ENCODE measurements at places on chromosomes 2 and 18. TPM values are rescaled to one million over a fixed set of nuclear protein-coding genes. Genes with fewer than 3 reads are reported as not detected.

MYO7B gene
- 0.67 TPM for total RNA-seq

- no peak for DNase-seq
Observed at GRCh38 chr18:43681661-43682060, 404.4 kb upstream of the SYT4 start.

- DNase-seq: no peak
Observed at GRCh38 chr2:191488135-191488534, 189.8 kb upstream of the NABP1 start.

DNA sequence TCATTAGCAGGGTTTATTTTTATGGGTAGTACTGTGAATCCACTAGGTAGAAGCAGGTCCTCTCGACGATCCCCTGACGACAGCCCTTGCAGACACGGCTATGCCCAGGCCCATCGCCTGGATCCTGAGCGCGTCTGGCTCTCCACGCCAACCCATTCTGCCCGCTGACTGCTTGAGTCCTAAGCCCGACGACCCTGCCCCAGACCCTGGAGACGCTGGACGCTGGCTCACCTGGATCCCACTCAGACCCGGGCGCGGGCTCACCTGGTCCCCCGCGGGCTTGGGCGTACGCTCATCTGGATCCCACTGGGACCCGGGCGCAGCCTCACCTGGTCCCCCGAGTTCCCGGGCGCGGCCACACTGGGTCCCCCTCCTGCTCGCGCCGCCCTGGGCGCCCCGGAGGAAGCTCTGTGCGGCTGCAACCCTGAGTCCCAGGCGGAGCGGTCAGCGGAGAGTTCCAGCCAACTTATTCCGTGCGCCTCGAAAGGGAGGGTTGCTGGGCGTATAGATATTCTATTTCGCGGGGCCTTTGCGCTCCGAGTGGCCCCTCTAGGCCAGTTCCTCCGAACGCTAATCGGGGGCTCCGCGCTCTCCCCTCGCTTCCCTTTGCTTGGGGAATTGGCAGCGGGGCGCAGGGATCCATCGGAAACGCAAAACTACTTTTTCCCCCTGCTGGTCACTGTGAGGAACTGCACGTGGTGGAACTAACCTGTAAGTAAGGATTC is 22.4 kb upstream of the RMP24 start:
- DNase-seq: no peak

GRCh38 chr2:241720099-241720498 is 14.3 kb upstream of the D2HGDH start:
- DNase-seq: no peak

RAPGEF4 gene
- 4.5 TPM for total RNA-seq

GRCh38 chr18:76686737-76687231 is 135.6 kb upstream of the ZNF236 start:
- DNase-seq: peak; percentile 89

GRCh38 chr2:151549191-151549590 is 139.5 kb downstream of the RIF1 start:
- DNase-seq: no peak

GRCh38 chr18:47492691-47493090 is 241.2 kb upstream of the SKOR2 start:
- DNase-seq: no peak

DNA sequence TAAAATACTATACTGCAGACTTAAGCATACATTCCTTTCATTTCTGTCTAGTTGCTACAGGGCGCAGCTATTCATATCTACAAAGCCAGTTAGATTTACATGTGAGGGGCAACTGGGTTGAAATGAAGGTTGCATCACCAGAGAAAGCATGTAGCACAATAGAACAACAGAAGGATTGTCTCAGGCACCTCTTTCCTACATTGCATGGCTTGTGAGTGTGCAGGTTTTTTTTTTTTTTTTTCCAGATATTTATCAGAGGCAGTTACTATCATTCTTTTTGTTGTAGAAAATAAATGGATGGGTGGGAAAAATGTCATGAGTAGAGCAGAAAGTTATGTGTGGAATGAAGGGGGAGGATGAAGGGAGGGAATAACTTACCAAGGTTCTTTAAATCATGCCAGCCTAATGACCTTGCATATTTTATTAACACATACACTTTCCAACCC is 86.8 kb downstream of the ERBB4 start:
- no peak for DNase-seq

DNA sequence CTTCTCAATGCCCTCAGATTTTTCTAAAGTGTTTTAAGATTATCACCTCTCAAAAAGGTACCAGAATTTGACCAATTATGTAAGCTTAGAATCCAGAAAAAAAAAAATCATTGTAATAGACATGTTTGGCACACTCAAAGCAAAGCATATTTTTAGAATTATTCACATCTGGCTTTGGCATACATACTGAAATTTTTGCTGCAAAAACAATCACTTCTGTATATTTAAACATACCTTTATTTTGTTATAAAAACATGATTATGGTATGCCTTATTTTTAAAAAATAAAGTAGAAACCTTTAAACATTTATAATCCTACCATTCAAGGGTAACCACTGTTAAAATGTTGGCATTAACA is 143.3 kb downstream of the ESCO1 start:
- DNase-seq: no peak

DNA sequence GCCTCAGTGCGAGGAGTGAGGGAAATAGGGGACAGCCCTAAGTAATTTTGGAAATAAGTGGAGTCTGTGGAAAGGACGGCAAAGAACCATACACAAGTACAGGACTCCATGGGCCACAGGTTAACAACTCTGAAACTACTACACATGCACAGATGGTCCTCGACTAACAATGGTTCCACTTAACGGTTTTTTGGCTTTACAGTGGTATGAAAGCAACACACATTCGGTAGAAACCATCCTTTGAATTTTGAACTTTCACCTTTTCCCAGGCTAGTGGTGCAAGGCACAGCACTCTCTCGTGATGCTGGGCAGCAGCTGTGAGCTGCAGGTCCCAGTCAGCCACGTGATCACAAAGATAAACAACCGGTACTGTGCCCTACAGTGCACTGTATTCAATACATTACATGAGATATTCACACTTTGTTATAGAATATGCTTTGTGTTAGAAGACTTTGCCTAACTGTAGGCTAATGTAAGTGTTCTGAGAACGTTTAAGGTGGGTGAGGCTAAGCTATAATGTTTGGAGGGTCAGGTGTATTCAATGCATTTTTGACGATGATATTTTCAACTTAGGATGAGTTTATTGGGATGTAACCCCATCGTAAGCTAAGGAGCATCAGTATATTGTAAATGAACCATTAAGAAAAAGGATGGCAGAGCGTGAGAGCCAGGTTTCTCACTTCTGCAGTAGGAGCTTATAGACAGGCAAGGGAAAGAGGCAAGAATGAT is 44.6 kb downstream of the TBC1D8 start:
- DNase-seq: no peak

CXCR1 gene
- 1.1 TPM for total RNA-seq

DNA sequence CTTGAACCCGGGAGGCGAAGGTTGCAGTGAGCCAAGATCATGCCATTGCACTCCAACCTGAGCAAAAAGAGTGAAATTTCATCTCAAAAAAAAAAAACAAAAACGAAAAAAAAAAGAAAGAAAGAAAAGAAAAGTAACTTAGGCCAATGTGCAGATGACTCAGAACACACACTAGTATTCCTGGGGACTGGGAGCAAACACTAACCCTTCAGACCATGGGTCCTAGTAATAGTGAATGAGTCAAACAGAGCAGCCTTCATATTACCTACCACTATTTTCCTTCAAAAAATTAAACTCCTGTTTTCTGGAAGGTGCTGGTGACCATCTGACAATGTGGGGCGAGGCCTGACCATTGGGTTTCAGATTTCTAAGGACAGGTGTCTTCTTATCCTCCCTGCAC is 253.4 kb downstream of the PIEZO2 start:
- no peak for DNase-seq

GRCh38 chr2:31386648-31387047 is 27.9 kb downstream of the XDH start:
- DNase-seq: no peak

- no peak for DNase-seq
Observed at GRCh38 chr2:176997074-176997791, 215.4 kb upstream of the HNRNPA3 start.

- DNase-seq: no peak
Observed at GRCh38 chr2:186827862-186828492, 21.0 kb downstream of the ZSWIM2 start.

SERPINB11 gene
- total RNA-seq: not detected

ARHGAP25 gene
- total RNA-seq: 8.1 TPM

RIT2 gene
- not detected for total RNA-seq

DNA sequence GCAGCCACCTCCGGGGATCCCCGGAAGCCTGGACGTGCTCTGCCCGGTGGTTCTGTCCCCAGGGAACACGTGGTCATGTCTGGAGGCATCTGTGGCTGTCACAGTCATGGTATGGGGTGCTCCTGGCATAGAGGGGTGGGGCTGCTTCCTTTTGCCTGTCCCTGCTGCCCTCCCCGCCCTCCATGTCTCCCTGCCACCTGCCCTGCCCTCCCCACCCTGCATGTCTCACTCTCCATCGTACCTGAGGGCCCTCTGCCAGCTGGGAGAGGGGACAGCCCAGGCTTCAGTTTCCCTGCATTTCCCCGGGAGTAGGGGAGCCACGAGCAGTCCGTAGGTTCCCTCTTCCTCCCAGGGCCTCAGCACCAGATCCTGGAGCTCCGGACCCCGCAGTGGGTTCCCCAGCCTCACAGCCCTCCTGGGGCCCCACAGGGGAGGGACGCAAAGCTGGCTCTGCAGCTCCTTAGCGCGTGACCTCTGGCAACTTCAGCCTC is 90.0 kb upstream of the CTDP1 start:
- DNase-seq: peak; percentile 80

DNA sequence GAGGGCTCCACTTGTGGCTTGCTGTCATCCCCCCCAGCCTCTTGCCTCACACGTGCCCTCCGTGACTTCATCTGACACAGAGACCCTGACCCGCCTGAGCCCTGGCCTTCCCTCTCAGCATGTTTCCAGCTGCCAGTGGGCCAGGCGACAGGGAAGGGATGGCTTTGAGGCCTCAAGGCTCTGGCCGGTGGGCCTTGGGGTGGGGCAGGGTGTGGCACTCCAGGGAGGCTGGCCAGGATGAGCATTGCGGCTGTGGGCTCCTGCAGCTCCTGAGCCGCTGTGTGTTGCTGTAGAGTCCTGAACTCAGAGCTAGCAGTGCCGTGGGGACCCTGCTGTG is 85.0 kb downstream of the TFCP2L1 start:
- DNase-seq: peak; percentile 75

DNA sequence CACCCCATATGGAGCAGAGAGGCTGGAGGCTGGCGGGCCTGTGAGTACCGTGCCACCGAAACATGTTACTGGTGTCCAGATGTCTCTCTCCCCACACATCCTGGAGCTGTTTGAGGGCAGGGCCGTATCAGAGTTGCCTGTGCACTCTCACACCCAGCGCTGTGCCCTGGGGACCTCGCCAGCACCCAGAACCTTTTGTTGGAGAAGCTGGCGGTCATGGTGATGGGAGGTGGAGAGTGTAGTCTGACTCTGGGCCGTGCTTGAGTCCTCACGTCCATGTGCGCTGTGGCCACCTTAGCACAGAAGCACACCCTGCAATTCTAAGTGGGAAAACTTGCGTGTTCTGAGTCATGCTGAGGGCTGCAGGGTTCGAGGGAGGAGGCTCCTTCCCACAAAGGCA is 259.2 kb downstream of the NDUFA10 start:
- peak; percentile 45 for DNase-seq

GRCh38 chr2:170121689-170122088 is 56.3 kb upstream of the MYO3B start:
- no peak for DNase-seq

TMEM169 gene
- total RNA-seq: 0.38 TPM

DNA sequence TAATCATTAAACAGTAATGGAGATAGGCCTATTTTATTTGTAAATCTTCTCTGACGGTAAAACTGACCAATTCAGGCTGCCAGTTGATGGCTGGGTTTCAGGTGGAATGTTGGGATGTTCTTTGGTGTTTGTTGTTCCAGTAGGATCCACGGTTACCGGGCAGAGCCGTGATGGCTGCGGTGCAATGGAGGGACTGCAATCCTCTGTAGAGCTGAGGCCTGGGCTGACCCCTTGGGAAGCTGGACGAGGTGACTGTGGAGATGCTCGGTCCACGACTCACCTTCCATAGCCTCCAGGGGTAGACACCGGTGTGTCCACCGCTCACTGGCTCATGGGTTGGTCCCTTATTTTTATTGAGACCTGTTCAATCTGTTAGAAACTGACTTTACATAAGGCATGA is 42.5 kb downstream of the ZNF519 start:
- DNase-seq: no peak

CNGA3 gene
- 0.38 TPM for total RNA-seq

GRCh38 chr2:49278561-49278960 is 124.2 kb upstream of the FSHR start:
- DNase-seq: no peak

MRPL53 gene
- 47.1 TPM for total RNA-seq

TANK gene
- 55.3 TPM for total RNA-seq

DNA sequence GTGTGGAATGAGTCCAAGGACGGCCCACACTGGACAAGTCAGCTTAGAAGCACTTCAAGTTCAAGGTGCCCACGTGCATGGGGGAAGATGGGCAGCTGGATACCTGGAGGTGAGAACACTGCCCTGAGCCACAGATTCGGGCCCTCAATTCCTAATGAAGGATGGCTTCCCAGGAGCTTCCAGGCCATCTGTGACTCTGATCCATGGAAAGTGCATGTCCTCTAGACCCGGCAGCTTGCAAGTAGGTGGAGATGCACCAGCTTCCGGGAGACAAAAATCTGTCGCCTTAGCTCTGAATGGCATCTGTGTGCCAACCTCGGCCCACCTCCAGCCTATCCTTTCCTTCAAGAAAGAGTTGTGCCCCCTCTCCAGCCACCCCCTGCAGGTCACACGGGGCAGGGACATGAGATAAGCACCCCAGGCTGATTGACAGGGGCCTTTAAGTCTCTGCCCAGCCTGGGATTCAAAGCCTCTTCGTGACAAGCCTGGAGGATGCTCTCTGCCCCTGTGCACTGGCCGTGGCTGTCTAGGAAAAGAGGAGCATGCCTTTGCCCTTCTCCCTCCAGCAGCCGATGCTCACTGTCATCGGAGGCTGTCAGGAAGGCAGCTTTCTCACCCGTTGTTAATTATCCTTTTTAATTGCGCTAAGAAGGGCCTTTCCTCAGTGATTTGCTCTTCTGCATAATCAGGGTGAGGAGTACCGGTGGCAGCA is 65.5 kb downstream of the BIN1 start:
- peak; percentile 73 for DNase-seq

DUSP2 gene
- total RNA-seq: 3.5 TPM

DTNA gene
- 115 TPM for total RNA-seq

DNA sequence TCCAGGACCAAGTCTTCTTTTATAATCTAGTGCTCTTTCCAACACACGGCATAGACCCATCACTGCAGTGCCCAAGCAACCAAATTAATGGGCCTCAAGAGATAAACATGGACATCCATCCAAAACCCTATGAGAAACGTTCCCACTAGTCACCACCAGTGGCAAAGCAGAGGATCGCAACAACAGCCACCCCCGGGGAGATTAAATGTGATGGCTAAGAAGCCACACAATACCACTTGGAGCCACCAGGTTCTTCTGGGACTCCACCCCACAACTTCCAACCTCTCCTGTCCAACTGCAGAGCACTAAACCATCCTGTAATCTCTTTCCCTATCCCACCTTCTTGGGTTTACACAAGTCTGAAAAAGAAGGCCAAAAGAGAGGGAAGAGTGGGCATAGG is 123.8 kb downstream of the BCL11A start:
- DNase-seq: no peak
